ENCODE measurements at places on chromosomes 16 and 17.

- no peak for DNase-seq
Measured at GRCh38 chr16:4232541-4233386, 9.1 kb downstream of the SRL start.

DNA sequence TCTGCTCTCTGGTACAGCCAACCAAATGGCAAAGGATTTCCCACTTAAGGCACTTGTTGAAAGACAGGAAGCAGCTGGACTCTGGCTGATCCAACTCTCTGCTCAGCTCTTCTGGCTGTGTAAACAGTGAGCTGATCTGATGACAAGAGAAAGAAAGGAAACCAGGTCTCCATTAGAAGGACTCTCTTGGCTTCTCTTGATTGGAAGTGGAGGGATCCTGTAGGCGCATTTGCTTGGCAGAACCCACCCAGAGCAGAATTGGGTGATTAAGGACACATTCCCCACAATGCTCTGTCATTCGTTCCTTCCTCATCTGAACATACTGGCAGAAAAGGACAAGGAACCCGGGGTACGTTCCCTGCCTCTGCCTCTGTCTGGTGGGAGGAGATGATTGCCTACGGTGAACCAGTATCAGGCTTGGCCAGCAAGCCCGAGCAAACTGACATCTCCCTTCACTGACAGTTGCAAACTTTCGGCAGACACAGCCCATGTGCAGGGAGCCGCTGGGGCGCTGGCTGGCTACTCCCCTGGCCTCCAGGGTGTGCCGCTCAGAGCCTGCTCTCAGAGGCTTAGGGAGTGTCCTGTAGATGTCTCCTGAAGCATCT lies 29.1 kb downstream of the LDHD start:
- no peak for DNase-seq

GRCh38 chr17:81518785-81519283 lies 6.2 kb upstream of the ACTG1 start:
- DNase-seq, result no peak

- no peak for DNase-seq
Measured at GRCh38 chr17:602436-602835, 112.2 kb downstream of the VPS53 start.

- peak; percentile 92 for DNase-seq
Measured at GRCh38 chr16:1414532-1415260, at the start of gene UNKL. UNKL (minus strand) TSS chr16:1414704; CDS start chr16:1414691, 13 bp downstream.

DNA sequence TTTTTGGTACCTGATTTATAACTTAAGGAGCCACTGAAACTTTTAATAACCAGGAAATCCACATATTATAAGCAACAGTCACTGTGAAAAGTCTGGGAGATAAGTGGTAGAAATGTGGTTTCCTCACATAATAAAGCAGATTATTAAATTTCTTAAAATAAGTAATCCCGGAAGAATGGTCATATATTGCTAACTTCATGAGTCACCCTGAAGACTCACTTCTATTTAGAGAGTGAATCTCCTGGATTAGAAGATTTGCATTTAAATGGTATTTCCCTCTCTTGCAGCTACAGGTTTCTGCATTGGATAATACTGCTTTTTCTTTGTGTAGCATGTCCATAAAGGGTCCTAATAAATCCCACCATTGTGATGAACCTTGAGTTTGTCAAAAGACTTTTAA lies 1286.8 kb upstream of the CDH8 start:
- no peak for DNase-seq

DNA sequence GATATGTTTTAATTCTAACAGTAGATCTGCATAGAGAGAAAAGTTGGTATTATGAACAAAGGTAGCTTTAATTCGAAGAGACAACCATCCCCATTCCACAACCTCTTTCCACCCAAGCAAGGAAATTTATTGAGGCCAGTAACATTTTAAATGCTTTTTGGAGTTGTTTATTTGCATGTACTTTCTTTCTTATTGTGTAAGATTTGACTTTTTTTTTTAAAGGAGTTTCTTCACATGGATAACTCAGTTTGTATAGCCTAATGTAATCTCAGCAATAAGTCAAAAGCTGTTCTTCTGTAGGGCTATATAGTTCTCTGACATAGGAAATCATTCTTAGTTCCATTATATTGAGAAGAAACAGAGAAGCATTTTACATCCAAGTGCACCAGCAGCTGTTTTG lies 163.3 kb downstream of the PRKCA start:
- no peak for DNase-seq

GRCh38 chr16:352547-353403 lies at the start of gene AXIN1:
AXIN1 (minus strand) TSS chr16:352723; CDS start chr16:347025, 5,698 bp downstream.
- DNase-seq, result peak; percentile 100

DNA sequence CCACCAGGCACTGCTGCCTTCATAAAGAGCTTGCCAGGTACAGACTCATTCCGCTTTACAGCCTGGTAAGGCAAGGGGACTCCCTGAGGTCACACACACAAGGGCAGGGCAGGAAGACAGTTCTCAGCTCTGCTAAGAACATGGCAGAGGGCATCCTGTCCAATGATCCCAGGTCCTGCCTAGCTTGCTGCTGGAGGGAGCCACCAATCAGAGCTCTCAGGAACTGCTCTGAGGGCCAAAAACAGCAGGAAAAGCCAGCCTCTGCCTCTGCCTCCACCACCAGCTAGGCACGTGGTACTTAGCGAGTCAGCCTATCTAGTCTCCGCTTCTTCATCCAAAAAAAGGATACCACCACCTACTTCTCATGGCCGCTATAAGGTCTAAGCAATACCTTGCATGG lies 66.1 kb downstream of the GTF3C1 start:
- DNase-seq, result no peak

DNA sequence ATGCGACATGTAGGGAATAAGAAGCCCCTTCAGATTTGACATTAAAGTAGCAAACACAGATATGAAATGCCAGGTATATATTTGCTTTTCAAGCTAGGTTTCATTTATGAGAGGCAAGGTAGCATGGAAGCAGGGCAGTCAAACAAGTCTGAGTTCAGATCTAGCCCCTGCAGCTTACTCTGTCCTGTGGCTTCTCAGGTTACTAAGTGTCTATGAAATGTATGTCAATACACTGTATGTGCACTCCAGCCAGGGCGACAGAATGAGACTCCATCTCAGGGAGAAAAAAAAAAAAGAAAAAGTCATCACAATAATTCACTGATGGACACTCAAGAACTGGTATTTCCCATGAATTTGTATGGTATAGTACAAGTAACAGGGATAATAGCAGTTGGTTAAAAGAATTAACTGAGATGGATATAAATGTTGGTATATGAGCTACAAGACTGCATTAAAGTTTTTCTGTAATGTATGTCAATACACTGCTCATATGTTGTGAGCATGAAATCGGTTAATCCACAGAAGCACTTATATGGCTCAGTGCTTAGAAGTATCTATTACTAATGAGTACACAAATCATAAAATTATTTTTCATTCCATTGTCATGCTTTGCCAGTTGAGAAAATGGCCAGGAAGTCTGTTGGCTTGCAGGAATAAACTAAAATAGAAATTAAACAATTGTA lies 2.9 kb upstream of the WSB1 start:
- DNase-seq, result no peak

- DNase-seq, result no peak
Measured at GRCh38 chr17:79977708-79978547, 57.7 kb downstream of the TBC1D16 start.

- DNase-seq, result no peak
Measured at GRCh38 chr16:12321311-12321842, 344.8 kb downstream of the SNX29 start.

GRCh38 chr16:22945361-22945760 lies 131.4 kb downstream of the HS3ST2 start:
- no peak for DNase-seq

DNA sequence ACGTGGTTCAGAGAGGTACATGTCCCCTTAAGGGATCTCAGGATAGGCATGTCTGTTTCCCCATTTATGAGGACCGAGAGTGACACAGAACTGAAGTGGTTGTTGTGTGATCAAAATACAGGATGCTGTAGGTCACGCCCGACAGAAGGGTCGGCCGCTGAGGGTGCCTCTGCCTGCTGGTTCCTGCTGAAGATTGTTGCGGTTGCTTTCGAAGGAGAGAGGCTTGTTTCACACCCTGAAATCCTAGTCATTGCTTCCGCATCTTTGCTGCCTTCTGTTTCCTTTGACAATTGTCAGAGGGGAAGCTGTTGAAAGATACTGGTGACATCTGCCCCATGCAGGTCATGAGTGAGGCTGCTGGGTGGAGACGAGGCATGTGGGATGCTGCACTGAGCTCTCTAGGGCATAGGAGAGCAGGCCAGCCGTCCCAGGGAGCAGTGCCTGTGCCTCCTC lies 3.8 kb upstream of the NAT9 start:
- peak; percentile 81 for DNase-seq

DNA sequence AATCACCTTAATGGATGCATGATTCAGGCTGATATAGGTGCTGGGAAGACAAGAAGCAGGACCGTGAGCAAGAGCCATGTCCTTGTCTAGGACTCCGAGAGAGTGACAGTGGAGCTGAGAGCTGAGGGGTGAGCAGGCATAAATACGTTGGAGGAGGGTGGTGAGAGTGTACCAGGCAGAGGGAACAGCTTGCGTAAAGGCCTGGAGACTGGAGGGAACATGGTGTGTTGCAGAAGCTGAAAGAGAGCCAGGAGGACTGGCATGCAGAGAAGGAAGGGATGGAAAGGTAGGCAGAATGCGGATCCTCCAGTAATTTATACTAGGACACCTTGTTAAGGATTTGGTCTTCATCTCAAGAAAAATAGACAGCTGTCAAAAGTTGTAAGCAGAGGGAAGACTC lies 653.2 kb downstream of the HS3ST4 start:
- DNase-seq, result no peak

DNA sequence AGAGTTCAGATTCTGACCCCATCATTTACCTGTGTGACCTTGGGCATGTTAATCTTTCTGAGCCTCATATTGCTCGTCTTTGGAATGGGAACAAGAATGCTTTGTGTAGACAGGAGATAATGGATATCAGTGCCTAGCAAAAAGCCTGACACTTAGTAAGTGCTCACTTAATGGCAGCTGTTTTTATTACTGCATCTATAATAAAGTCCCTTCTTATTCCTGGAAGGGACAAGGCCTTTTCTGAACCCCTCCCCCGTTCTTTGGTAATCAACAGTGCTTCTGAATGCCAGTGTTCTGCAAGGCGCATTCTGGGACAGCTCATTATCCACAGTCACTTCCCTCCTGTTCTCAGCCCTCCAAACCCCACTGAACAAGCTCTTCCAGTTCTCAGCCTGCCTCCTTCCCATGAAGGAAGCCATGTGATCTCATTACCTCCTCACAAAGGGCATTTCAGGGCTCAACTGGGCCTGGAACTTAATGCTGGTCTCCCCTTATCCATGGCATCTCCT lies 25.1 kb upstream of the SUPT4H1 start:
- no peak for DNase-seq

DNA sequence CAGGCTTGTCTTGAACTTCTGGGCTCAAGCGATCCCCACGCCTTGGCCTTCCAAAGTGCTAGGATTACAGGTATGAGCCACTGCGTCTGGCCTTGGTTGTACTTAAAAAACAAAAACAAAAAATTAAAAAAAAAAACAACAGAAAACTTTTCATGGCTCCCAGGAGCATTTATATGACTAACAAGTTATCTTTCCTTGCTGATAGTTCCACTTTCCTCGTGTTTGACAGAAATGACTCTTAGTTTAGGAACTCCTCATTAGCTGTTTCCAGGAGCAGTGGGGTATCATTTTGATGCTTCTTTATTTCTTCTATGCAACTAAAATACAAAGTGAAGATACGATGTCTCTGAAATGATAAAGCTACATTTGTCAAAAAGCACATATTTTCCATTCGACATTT lies 165.4 kb downstream of the PRKCA start:
- no peak for DNase-seq

DNA sequence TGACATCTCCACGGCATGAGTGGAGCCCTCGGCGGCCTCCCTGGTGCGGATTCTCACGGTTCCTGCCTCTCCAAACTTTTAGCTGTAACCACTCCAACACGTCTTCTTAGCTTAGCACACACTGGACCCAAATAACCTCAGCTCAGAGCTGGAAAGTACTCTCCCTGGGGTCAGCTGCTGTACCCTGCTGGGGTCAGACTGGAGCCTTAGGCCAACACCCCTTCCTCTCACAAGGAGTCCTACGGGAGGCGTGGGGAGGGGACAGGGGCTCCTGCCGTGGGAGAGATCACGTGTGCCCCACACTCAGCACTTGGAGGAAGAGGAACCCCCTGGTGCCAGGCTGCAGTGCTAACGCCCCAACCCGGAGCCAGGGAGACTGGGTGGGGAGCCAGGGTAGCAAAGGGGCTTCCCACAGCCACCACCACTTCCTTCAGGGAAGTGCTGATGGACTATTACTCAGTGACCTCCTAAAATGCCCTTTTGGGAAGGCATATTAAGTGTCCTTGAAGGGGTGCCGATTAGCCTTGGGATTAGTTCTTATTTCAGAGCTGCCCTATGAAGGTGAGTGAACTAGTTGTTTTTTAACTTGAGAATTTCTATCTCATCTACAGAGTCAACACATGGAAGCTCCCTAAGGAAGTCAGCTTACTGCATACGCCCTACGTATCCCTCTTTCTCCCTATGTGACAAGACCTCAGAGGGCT lies 124.0 kb downstream of the HIC1 start:
- no peak for DNase-seq

- peak; percentile 81 for DNase-seq
Measured at GRCh38 chr17:58112970-58113631, 29.9 kb downstream of the DYNLL2 start.

DNA sequence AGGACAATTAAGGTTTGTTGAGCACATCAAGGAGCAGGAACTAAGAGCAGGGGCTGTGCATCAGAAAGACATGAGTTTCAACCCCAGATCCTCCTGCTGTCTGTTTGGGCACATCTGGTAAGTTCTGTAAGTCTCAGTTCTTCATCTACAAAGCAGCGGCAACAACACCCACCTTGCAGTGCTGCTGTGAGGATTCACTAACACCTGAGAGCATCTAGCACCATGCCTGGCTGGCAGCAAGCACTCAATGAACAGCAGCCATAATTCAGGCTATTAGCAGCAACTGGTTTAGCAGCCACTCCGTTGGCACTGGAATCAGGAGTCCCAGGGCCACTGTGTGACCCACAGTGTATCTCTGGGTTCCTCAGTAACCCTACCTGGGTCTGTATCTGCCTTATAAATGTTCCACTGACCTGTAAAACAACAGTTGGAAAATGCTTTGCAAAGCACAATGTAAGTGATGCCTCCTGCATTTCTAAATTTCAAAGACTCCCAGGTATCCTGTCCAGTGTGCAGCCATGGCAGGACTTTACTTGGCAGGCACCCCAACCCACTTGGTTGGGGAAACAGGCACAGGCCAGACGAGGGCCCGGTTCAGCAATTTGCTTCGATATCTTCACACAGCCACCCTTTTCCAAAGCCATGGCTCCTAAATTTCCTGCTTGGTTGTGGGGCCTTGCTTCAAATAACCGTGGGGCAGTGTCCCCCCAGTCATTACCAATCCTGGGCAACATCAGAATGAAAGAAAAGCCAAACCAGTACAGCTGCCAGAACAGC lies 4.2 kb downstream of the ST3GAL2 start:
- no peak for DNase-seq

- DNase-seq, result no peak
Measured at GRCh38 chr16:86626966-86627365, 48.6 kb downstream of the FOXL1 start.

Measured in naive thymus-derived CD8-positive, alpha-beta T cell (primary cell).